Osteocyte (in vitro differentiated cells): ENCODE measurements at places on chromosomes 16 and 17. TPM values are rescaled to one million over a fixed set of nuclear protein-coding genes. Genes with fewer than 3 reads are reported as not detected.

The HBQ1 gene
- not detected in 2 replicates for total RNA-seq

- no peak overlapping the region for H3K4me3 ChIP-seq
- no peak overlapping the region for H3K27ac ChIP-seq
- no peaks in the 10 kb centered on the region for H3K27me3 ChIP-seq
- no peaks in the 10 kb centered on the region for H3K36me3 ChIP-seq
These were observed 294.6 kb upstream of the HSBP1 start for GRCh38 chr16:83513008-83513755.

- H3K27me3 ChIP-seq, result no peaks in the 10 kb centered on the region
- H3K4me3 ChIP-seq, result no peak overlapping the region
- no peak for DNase-seq
- peaks cover 29% of the 10 kb centered on the region for H3K4me1 ChIP-seq
- H3K27ac ChIP-seq, result no peak overlapping the region
These were observed 58.2 kb downstream of the FTO start for GRCh38 chr16:53761962-53762703.

The PRSS33 gene
- total RNA-seq, result not detected in 2 replicates

DNA sequence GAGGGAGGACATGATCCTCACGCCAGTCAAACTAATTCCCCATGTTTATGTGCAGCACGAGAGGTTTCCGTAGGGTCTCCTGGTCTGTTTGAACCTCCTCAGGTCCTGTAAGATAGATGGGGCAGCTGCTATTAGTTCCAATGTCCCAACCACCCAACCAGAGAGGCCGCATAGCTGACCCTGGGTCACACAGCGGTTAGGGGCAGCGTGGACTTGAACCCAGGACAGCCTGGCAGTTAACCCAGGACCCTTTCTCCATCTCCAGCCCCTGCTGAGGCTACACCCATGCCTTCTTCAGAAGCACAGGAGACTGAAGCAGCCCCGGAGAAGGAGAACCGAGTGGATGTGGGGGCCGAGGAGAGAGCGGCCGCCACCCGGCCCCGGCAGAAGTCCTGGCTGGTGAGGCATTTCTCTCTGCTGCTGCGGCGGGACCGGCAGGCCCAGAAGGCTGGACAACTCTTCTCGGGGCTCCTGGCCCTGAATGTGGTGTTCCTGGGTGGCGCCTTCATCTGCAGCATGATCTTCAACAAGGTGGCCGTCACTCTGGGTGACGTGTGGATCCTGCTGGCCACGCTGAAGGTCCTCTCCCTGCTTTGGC, 5.5 kb downstream of the OTOP3 start:
- no peaks in the 10 kb centered on the region for H3K4me1 ChIP-seq
- no peak overlapping the region for H3K4me3 ChIP-seq

The GNG13 gene
- not detected in 2 replicates for total RNA-seq

- DNase-seq, result no peak
- peaks cover 18% of the 10 kb centered on the region for H3K4me1 ChIP-seq
- H3K4me3 ChIP-seq, result no peak overlapping the region
- H3K27me3 ChIP-seq, result no peaks in the 10 kb centered on the region
These were observed 202.0 kb downstream of the PARN start for GRCh38 chr16:14428043-14428442.

DNA sequence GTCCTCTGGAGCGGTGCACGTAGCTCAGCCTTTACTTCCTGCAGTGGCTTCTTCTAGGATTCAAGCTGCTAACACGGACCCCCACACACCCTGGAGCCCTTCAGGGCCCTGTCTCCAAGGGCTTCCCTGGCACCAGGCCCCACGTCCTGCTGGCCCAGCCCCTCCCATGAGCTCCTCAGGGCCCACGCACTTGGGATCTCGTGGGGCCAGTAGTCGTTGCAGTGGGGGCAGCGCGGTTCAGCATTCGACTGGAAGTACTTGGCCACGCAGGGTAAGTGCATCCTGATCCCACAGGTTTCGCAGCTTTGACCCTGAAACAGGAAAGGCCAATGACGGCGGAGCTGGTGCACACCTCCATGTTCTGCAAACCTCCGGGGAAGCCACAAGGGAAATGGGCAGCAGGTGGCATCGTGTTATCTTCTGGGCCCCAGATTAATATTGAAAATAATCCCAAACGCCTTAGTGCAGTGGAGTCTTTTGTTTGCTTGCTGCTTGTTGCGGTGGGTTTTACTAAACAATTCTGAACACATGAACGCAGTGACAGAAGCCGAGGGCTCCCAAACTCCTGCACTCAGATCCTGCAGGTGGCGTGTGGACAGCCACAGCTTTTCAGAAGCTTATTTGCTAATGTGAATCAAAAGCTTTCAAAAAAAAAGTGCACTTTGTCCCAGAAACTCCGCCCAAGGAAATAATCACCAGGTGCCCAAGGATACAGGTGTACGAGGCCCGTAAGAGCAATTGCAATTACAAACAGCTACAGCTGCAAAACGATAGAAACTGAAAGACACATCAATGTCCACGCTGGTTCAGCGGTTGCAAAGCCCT, 22.4 kb downstream of the KDM8 start:
- no peaks in the 10 kb centered on the region for H3K27me3 ChIP-seq
- H3K4me3 ChIP-seq, result no peak overlapping the region
- H3K4me1 ChIP-seq, result peaks cover 15% of the 10 kb centered on the region
- no peaks in the 10 kb centered on the region for H3K36me3 ChIP-seq

DNA sequence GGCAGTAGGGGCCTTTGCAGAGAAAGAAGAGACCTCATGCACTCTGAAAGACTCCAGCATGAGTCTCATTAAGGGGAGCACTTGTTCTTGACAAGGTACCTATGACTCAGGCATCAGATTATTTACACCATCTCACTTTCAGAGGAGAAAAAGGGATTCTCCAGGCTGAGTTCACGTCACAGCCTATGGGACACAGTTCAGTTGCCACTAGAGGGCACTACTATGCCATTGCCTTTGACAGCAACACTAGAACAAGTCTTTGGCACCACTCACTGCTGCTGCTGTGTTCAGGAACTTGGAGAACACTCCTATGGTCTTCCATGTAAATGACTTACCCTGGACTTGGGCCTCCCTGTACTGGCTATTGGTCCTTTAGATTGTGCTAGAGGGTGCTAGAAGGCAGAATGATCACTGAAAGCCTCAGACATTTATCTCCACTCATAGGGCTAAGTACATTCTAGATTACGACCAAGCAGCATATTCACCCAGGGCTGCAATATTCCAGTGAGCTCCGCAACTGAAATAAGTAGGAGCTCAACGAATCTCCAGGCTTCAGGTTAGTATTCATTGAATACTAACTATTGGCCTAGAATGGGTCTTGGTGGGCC, 225.1 kb upstream of the CA10 start:
- no peak overlapping the region for H3K27ac ChIP-seq
- no peak for DNase-seq
- H3K36me3 ChIP-seq, result no peaks in the 10 kb centered on the region
- no peaks in the 10 kb centered on the region for H3K4me1 ChIP-seq

The MYH1 gene
- total RNA-seq, result not detected in 2 replicates

The KRT33B gene
- not detected in 2 replicates for total RNA-seq

DNA sequence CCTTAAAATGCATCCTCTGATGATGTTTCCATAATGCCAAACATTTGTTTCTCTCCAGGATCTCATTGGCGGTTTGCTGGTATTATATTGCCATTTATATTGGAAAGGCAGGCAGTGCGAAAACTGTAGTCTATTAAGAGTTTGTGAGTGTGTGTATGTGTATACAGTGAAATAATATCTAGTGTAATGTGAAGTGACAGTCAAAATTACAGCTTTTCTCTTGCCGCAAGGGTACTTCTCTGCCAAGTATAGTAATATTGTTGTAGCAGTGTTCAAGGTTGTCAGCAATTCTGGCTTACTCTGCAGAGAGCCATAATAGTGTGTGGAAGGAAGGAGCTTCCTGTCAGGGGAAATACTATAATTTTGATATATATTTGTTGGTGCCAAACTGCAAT, 178.6 kb downstream of the WWOX start:
- H3K36me3 ChIP-seq, result peaks cover 2% of the 10 kb centered on the region
- no peak overlapping the region for H3K4me3 ChIP-seq

DNA sequence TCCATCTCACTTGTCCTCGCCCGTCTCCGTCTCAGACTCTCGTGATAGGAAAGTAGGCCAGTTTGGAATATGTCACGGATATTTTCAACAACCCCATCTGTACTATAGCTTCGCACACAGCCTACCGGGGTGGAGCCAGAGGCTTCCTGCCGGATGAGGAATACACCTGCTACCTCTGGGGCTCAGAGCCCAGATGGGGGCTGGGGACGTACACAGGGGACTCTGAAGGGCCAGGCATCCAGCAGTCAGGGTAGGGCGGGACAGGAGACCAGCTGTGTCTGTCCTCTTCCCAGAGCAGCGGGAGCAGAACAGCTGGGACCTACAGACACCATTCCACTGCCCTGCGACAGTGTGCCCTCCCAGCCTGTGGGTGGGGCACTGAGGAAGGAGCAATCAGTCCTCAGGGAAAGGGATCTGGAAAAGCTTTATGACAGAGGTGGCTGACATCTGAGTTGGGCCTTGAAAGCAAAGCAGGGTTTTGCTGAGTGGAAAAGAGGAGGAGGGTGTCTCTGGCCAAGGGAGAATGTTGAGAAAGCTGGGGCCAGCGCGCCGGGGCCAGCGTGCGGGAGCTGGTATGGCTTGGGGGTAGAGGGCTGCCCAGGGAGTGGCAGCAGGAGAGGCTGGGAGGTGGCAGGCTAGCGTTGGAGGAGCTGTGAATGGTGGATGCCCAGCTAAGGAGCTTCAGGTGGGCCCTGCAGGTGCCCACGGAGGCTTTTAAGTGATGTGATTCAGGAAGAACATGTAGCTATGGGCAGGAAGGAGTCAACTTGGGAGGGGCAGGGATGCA, 11.5 kb upstream of the SRCIN1 start:
- no peak for DNase-seq
- no peaks in the 10 kb centered on the region for H3K36me3 ChIP-seq
- H3K4me1 ChIP-seq, result no peaks in the 10 kb centered on the region
- H3K4me3 ChIP-seq, result no peak overlapping the region
- H3K27me3 ChIP-seq, result peaks cover 54% of the 10 kb centered on the region

DNA sequence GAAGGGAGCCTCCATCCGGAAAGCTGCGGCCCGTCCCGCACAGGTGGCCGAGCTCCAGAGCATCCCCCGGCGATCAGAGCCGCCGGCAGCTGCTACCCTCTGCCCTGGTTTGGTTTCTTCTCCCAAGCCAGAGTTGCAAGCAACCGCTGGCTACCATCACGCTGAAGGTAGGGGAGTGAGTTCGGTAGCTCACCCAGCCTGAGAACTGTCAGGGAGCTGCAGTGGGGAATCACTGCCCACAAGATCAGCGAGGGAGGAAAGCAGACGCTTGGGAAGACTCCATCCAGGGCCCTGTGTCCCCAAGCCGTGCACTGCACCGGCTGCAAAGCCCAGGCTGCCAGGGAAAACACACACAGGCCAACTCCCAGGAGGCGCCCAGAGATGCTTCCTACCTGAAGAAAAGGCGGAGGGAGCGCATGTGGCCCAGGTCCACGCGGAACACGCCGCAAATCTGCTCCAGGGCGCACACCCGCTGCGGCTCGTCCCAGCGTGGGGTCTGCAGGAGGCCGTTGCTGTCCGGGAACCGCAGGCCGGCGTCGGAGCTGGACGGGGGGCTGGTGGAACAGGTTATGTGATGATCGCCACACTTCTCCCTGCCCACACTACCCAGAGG, 83.3 kb downstream of the TBC1D16 start:
- H3K27ac ChIP-seq, result peak overlapping the region; percentile 94
- H3K36me3 ChIP-seq, result peaks cover 9% of the 10 kb centered on the region
- H3K4me3 ChIP-seq, result peak overlapping the region; percentile 40
- no peaks in the 10 kb centered on the region for H3K27me3 ChIP-seq
- peaks cover 63% of the 10 kb centered on the region for H3K4me1 ChIP-seq

The CTRB1 gene
- not detected in 2 replicates for total RNA-seq

DNA sequence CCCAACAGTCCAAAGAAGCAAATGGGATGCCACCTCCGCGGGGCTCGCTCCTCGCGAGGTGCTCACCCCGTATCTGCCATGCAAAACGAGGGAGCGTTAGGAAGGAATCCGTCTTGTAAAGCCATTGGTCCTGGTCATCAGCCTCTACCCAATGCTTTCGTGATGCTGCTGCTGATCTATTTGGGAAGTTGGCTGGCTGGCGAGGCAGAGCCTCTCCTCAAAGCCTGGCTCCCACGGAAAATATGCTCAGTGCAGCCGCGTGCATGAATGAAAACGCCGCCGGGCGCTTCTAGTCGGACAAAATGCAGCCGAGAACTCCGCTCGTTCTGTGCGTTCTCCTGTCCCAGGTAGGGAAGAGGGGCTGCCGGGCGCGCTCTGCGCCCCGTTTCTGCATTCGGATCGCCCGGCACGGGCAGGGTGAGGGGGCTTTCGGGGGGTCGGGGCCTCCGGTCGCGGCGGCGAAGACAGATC, at the start of gene CDH13:
Gene CDH13, plus strand, starts transcription at position 179 of the 471 bp plus-strand sequence.
- H3K27me3 ChIP-seq, result peaks cover 2% of the 10 kb centered on the region
- no peaks in the 10 kb centered on the region for H3K36me3 ChIP-seq
- no peak for DNase-seq
- peak within 1 kb of the TSS; percentile 85 for H3K4me3 ChIP-seq

DNA sequence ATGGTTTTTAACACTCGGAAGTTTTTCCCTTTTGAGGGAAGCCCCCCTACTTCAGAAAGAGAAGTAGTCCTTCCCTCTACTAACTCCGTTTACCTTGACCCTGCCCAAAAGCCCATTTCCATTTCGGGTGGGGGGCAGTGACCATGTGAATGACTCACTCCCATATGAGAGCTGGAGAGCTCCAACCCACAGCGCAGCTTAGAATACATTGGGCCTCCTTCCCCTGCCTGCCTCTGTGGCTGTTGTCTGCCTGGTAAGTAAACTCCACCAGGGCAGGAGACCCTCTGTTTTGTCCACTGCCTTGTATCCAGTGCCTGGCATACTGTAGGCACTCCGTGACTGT, 985 bp downstream of the SGSM2 start:
- no peaks in the 10 kb centered on the region for H3K27me3 ChIP-seq
- H3K4me3 ChIP-seq, result peak overlapping the region; percentile 72
- H3K4me1 ChIP-seq, result peaks cover 25% of the 10 kb centered on the region
- H3K36me3 ChIP-seq, result peaks cover 13% of the 10 kb centered on the region
- peak overlapping the region; percentile 63 for H3K27ac ChIP-seq
- DNase-seq, result no peak

The YBX2 gene
- 0.40 TPM in 1 of 2 replicates, not detected in the other for total RNA-seq

DNA sequence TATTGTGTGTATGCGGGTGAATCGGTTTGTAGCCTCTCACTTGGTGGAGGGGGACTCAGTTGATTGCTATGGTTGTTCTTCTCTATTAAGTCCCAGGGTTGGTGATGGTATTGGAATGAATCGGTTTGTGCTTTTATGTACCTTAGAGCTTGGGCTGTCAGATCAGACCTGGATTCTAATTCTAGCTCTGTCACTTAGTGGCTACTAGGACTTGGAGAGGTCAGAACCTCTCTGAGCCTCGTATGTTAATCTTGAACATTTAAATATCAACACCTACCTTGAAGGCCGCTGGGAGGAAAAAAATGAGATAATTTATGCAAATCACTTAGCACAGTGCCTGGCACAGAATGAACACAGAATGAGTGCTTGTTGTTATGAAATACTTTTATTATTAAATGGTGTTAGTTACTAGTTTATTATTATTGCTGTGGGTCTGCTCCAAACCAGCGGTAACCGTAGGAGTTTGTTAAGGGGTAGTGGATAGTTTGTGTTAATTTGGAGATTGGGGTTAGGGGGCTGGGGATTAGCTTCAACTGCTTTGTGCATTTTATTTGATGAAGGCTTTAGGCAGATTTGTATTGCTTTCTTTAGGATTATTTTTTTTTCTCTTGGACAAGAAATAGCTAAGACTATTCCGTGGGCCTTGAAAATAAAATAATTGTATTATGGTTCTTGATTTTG, 3.5 kb downstream of the KDM6B start:
- H3K27ac ChIP-seq, result peak overlapping the region; percentile 99
- DNase-seq, result no peak
- H3K36me3 ChIP-seq, result peaks cover 6% of the 10 kb centered on the region
- H3K4me1 ChIP-seq, result peaks cover 66% of the 10 kb centered on the region
- H3K4me3 ChIP-seq, result peak overlapping the region; percentile 92
